ENCODE measurements at places on chromosomes 12 and 14.

DNA sequence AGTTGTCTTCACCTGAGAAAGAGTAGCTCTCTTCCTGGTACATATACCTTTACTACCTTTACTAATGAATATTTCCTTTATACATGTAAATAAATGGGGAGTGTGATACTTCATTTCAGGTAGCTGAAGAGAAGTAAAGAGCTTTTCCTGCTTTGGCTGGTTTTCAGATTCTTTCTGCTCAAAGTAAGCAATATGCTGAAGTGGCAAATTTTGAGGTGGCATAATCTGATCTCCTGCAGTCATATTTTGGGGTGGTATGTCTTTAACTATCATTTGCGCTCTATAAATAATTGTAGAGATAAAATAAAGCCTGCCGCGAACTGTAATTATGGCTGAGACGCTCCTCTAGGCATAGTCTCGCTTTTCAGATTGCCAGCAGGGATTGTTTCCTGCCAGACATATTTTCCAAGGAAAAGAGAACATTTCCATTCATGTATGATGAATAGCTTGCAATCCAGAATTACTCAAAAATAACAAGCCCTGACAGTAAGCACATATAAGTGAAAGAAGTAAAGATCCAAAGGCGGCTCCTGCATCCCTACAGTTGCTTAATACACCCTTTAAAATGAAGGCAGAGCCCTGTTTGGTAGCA lies 200.7 kb downstream of the C12orf50 start:
- no peak for DNase-seq
- H3K27me3 ChIP-seq: no peaks in the 10 kb centered on the region
- H3K4me3 ChIP-seq: no peak overlapping the region
- H3K36me3 ChIP-seq: no peaks in the 10 kb centered on the region

DNA sequence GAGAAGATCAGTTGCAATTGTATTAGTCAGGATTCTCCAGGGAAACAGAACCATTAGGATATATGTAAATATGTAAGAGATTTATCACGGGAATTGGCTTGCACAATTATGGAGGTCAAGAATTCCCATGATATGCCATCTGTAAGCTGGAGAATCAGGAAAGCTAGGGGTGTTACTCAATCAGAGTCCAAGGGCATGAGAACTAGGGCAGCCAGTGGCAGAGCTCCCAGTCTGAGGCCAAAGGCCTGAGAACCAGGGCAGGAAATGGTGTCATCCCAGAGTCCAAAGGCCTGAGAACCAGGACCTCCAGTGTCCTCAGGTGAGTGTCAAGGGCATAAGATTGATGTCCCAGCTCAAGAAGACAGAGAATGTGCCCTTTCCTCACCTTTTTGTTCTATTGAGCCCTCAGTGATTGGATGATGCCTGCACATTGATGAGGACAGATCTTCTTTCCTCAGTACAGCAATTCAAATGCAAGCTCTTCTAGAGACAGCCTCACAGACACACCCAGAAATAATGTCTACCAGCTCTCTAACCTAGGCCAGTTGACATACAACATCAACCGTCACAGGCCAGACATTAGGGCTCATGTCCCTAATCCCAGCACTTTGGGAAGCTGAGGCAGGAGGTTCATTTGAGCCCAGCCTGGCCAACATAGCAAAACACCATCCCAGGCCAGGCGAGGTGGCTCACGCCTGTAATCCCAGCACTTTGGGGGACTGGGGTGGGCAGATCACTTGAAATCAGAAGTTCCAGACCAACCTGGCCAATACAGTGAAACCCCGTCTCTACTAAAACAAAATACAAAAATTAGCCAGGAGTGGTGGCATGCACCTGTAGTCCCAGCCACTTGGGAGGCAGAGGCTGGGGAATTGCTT lies 34.9 kb upstream of the ZNF740 start:
- no peaks in the 10 kb centered on the region for H3K27me3 ChIP-seq
- no peak for DNase-seq
- no peak overlapping the region for H3K4me3 ChIP-seq
- H3K36me3 ChIP-seq: peaks cover 3% of the 10 kb centered on the region
- no peak overlapping the region for H3K27ac ChIP-seq

DNA sequence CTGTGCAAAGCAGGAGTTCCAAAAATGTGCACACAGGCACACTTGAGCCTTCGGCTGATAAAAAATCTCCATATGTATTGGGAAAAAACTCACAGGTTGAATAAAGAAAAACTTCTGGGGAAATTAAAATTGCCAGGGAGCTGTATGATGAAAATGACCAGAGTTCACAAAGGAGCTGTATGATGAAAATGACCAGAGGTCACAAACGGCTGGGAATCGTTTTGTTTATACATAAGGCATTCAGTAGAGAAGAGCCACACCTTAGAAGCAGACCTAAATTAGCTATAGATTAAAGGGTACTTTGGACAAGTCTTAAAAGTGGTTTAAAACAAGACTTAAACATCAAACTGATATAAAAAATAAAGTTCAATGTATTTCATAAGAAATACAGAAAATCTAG lies 251.7 kb upstream of the TMEM132C start:
- no peaks in the 10 kb centered on the region for H3K4me1 ChIP-seq
- no peaks in the 10 kb centered on the region for H3K36me3 ChIP-seq
- no peak for DNase-seq

DNA sequence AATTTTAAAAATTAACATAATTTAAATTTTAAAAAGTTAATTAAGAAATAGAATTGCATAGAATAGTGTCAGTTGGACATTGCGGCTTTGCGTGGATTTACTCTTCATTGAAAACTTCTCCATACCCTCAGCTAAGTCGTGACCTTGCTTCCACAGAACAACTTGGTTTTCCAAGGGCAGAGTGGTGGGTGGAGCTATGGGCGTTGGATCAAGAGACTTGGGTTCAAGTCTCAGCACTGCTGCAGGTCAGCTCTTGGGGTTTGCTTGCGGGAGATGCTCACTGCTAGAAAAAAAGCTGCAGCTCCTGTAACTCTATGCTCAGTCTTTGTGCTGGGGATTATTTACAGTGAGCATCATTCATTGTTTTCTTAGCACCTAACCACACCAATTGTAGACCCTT lies 133.7 kb downstream of the PRIMA1 start:
- DNase-seq: no peak
- H3K27ac ChIP-seq: no peak overlapping the region
- peaks cover 34% of the 10 kb centered on the region for H3K27me3 ChIP-seq
- H3K4me3 ChIP-seq: no peak overlapping the region
- peaks cover 1% of the 10 kb centered on the region for H3K4me1 ChIP-seq
- no peaks in the 10 kb centered on the region for H3K36me3 ChIP-seq

DNA sequence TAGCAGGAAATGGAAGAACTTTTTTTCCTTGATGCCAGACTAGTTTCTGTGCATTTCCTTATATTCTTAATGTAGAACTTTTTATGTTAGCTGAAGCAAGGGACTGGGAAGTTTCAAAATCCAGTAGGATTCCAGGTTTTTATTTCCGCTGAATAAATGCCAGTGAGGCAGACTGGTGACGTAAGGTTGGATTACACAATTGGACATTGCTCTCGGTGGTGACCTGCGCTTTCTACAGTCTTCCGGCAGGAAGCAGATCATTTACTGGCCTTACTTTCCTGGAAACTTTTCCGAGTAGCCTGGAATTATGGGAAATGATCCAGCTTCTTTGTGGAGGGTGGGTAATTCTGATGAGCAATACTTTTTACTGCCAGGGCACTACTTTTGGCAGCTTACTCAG lies 3.6 kb downstream of the IFT43 start:
- H3K4me3 ChIP-seq: no peak overlapping the region
- H3K27ac ChIP-seq: no peak overlapping the region
- H3K27me3 ChIP-seq: no peaks in the 10 kb centered on the region

DNA sequence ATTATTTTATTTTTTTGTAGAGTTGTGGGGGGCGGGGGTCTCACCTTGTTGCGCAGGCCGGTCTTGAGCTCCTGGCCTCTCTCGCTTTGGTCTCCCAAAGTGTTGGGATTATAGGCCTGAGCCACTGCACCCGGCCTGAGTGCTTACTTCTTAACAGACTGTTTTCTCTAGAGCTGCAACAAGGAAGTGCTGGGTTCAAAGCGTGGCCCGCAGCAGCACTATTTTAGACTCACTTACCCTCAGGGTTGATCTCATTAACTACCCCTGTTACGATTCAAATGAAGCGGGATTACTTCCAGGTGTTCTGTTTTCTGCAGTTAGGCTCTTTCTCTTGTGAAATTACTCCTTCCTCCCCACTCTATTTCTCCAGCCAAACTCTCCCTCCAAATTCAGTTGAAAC lies 8.7 kb downstream of the A2ML1 start:
- H3K36me3 ChIP-seq: no peaks in the 10 kb centered on the region
- no peak overlapping the region for H3K4me3 ChIP-seq
- H3K27me3 ChIP-seq: peaks cover 56% of the 10 kb centered on the region
- H3K4me1 ChIP-seq: no peaks in the 10 kb centered on the region

DNA sequence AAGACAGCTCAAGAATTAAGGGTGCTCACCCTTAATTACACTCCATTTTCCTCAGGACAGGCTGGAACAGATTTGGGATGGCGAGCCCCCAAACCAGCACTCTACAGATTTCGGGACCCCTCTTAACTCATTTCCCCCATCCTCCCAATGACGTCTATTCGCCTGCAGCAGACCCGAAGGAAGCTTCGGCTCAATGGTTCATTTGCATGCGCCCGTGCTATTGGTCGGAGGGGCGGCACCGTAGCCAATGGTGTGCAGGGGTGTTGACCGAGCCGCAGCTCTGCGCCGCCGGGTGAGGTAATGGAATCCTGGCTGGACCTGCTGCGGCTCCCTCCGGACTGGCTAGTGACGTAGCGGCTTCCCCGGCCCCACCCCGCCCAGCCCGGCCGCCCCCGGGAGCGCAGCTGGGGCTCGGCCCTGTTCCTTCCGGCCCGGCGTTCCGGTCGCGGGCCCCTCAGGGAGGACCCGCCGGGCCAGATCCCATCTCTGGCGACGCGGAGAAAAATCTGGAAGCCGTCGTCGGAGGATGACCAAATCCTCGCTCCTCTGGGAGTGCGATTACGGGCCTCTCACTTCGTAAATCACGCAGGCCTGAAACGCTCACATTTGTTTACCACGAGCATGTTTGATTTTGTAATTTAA lies 18.3 kb upstream of the NR4A1 start:
- H3K4me3 ChIP-seq: peak overlapping the region; percentile 77
- no peaks in the 10 kb centered on the region for H3K27me3 ChIP-seq
- H3K4me1 ChIP-seq: peaks cover 10% of the 10 kb centered on the region
- peak overlapping the region; percentile 78 for H3K27ac ChIP-seq
- peak; percentile 75 for DNase-seq

GRCh38 chr12:16506394-16506793 lies 99.6 kb downstream of the LMO3 start:
- DNase-seq: no peak
- H3K27me3 ChIP-seq: no peaks in the 10 kb centered on the region
- no peaks in the 10 kb centered on the region for H3K4me1 ChIP-seq
- H3K4me3 ChIP-seq: no peak overlapping the region

GRCh38 chr14:22332686-22333421 lies 256.2 kb downstream of the DAD1 start:
- H3K4me1 ChIP-seq: no peaks in the 10 kb centered on the region
- H3K27ac ChIP-seq: no peak overlapping the region
- no peaks in the 10 kb centered on the region for H3K36me3 ChIP-seq
- H3K4me3 ChIP-seq: no peak overlapping the region

All from effector memory CD8-positive, alpha-beta T cell (primary cell).